Jurkat, Clone E6-1 (cell line): ENCODE measurements at places on chromosomes 2 and 18.

DNA sequence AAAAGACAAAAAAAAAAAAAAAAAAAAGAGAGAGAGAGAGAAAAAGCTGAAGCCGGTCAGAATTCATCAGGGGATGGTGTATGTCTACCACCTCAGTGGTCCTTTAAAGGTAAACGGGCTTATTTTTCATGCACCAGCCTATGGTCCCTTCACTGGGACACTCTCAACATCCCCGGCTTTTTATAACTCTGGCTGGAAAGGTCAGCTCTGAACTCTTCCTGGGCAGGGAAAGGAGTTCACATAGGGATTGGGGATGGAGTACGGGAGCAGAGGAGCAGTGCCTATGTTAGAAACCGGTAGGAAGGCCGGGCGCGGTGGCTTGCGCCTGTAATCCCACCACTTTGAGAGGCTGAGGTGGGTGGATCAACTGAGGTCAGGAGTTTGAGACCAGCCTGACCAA lies 10.3 kb upstream of the MALT1 start:
- DNase-seq = no peak

GRCh38 chr2:127187831-127188230 lies 32.3 kb downstream of the CYP27C1 start:
- DNase-seq = no peak

- peak; percentile 68 for DNase-seq
Measured at GRCh38 chr2:45890819-45891218, 239.3 kb downstream of the PRKCE start.

GRCh38 chr2:70328921-70329561 lies 27.2 kb upstream of the FAM136A start:
- DNase-seq = no peak

GRCh38 chr2:232883116-232883721 lies 13.2 kb downstream of the SNORC start:
- no peak for DNase-seq

GRCh38 chr2:25639696-25640095 lies 33.7 kb downstream of the DTNB start:
- DNase-seq = no peak

DNA sequence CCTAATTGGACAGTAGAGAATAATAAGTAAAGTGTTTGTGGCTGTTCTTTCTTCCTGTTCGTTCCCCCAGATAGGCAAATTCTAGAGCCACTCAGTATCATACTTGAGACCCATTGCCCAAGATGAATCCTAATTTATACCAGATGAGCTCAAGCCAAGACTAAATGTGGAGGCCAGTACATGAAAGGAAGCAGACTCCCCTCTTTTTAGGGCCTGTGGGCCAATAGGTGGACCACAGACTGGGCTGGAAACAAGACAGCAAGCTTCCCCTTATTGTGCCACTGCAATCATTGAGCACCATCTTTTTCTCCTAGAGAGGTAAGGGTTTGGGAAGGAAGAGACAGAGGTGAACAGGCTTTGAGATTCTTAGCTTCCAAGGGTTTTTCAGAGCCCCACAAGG lies 141.9 kb downstream of the MGAT5 start:
- no peak for DNase-seq

DNA sequence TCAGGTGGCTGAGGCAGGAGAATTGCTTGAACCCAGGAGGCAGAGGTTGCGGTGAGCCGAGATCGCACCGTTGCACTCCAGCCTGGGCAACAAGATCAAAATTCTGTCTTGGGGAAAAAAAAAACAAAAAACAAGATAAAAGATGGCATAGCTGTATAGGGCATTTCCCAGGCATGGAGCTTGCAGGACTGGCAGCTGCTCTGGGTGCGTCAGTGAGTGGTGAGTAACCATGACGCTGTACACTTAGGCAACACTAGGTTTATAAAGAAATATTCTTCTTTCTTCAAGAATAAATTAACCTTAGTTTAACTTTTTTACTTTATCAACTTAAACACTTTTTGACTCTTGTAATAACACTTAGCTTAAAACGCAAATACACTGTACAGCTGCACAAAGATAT lies 15.4 kb downstream of the TGOLN2 start:
- no peak for DNase-seq

GRCh38 chr2:1567556-1568344 lies 154.5 kb downstream of the TPO start:
- DNase-seq = no peak

GRCh38 chr2:186486651-186487647 lies 889 bp downstream of the ZC3H15 start:
- peak; percentile 9 for DNase-seq

DNA sequence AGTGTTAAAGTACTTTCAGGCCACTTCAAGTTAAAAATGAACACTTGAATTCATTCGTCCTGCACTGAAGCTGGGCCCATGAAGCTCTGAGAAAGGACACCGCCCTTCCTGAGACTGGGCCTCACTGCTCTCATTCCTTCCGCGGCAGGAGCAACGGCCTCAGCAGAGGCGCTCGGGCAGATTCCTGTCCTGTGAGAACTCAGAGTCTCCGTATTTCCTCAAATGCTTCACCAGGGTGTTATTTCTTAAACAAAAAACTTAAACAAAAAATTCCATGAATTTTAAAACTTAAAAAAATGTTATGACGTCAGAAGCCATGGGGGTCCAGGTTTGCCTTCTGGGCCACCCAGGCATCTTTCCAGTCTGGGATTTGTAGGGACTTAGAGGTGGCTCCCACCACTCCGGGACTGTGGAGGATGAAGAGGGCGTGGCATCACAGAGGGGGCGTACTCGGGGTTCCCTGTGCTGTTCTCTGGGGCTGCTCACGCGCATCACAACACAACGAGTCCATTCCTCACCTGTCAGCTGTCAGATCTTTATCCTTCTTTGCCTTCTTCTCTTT lies 115.9 kb upstream of the ASB18 start:
- DNase-seq = no peak

- no peak for DNase-seq
Measured at GRCh38 chr2:217283460-217283859, 423.6 kb upstream of the TNP1 start.

DNA sequence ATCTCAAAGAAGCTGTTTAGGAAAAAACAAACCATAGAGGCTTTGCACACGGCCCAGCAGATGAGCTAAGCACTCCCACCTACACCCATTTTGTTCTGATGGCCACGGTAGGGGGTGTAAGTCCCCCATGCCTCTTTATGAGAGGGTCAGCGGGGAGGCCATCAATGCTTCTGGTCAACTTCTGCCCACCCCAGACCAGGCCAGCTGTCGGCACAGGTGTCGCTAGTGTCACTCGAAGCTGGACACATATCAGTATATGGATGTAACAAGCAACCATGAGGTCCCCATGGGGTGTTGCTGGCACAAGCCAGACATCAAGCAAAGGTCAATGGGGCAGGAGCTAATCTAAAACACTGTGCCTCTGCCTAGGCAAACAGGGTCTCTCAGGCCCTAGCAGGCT lies 23.7 kb upstream of the SLC35F6 start:
- DNase-seq = no peak

DNA sequence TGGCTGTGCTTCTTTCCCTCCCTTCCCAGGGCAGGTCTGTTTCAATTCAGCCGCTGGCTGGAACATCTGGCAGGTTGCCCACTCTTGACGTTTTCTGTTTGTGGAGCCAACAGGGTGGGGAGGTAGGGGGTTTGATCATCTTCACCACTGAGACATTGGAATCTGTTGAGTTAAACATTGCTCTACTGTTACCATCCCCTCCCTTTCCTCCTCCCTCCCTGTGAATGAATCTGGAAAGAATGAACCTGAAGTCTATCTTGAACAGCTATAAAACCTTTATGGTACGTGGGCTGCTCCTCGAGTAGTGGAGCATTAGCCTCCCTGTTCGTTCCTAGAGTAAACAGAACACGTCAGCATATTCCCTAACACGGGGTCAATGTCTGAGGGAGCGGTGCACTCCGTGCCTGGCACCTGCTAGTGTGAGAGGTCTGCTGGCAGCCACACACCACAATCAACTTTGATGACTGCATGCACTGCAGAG lies 249.9 kb upstream of the RBBP8 start:
- no peak for DNase-seq

DNA sequence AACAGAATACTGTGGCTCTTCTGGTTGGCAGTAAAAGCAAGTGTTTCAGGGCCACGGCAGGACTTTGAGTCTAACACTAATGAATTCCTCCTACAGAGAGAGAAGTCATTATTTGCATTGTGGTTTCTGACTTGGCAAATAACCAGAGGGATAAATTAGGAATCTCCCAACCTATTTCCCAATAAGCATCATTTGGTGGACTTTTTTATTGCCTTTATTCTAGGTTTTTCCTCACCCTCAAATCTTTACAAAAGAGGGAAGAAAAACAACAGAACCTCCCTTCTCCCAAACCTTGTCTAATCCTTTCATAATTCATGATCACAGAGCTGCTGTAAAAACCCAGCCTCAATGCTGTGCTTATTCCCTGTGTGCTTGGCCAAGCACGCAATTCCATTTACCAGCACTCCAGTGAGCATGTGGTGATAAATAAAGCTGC lies 179.7 kb downstream of the AGPS start:
- no peak for DNase-seq

- no peak for DNase-seq
Measured at GRCh38 chr2:17813742-17814473, 2.4 kb upstream of the MSGN1 start.

GRCh38 chr2:72895759-72896281 lies 8.6 kb downstream of the SPR start:
- no peak for DNase-seq

DNA sequence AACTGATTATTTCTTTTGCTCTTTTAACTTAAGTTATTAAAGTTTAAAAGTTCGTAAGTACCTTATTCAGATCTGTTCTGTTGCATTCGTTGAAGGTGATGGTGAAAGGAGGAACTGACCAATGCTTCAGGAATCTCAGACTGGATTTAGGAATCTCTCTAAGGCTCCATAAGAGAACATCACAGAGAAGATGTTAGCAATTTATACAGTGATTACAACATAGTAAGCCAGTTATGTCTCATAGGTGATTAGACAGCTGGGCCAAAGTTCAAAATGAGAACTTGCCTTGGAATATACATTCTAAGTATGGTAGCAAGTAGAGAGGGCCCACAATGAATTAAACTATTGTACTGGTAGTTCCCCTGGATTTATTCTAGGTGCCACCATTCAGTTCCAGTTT lies 3.2 kb downstream of the MARS2 start:
- DNase-seq = no peak
